ENCODE measurements at places on chromosomes 13 and 19.

DNA sequence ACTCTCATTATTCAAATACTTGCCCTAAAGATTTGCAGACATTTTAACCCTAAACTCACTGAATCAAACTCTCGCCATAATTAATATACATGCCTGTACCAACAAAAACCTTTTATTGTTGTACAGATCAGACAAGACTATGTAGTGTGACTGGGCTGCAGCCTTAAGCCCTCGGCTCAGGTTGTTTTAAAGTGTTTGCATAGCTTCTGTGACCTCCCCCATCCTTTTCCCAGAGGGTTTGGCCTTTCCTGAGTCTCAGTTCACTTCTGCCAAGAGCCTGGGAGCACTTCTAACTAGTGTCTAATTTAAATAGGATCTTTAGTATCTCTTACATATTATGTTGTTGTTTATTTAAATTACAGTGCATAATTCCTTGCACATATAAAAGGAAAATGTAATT, 158.2 kb downstream of the HS6ST3 start:
- no peak for DNase-seq

DNA sequence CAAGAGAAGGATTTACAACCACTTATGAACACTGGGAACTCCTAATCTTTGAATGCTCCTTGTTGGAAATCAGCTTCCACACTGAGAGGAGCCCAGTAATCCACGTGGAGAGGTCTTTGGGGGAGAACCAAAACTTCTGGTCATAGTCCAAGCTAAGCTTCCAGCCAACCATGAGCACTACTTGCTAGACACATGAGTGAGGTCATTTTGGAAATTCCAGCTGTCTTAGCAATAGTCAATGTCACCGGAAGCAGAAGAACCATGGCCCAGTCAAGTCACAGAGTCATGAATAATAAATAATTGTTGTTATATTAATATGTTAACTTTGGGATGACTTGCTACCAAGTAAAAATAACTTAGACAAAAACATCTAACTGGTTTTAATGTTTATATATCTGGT, 324.9 kb upstream of the SGCG start:
- DNase-seq, result no peak

DNA sequence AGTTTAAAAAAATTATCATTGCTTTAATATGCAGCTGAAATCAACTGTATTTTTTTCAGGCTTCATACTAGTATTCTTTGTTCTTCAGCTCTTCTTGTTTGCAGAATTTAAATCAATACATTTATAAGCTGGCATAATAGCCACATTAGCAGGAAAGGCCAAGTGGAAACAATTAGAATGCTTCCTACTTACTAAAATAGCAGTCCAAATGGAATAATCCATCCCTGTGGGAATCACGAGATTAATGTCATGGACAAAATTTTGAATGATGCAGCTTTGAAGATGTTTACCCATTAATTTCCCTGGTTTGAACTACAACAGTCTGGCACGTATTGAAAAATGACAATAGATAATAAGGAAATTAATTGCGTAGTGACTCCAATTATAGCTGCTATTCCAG, 2650.8 kb downstream of the PCDH9 start:
- DNase-seq, result no peak

- no peak for DNase-seq
Measured at GRCh38 chr13:51298812-51299211, 40.7 kb upstream of the SERPINE3 start.

- DNase-seq, result no peak
Measured at GRCh38 chr13:111904701-111905608, 162.0 kb upstream of the SOX1 start.

GRCh38 chr19:35608251-35608650, 4.3 kb upstream of the HAUS5 start:
- DNase-seq, result no peak

GRCh38 chr19:17135001-17135853, 59.6 kb downstream of the MYO9B start:
- no peak for DNase-seq

DNA sequence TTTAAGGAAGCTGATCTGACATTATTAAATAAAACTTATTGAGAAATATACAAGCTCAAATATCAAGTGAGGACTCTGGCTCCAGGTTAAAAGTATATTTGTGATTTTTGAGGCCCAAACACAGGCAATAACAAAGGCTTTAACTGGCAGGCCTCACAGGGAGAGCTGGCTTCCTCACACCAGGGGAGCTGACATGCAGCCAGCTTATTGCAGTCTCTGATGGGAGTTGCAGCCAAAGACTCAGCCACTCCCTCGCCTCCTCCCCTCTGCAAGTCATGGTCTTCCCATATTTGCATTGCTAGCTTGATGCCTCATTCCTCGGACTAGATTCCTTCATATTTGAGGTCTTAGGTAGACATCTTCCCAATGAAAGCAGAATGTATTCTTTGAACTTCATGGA, 647.1 kb upstream of the SLITRK6 start:
- no peak for DNase-seq

GRCh38 chr13:91644806-91645205, 246.4 kb downstream of the GPC5 start:
- no peak for DNase-seq

DNA sequence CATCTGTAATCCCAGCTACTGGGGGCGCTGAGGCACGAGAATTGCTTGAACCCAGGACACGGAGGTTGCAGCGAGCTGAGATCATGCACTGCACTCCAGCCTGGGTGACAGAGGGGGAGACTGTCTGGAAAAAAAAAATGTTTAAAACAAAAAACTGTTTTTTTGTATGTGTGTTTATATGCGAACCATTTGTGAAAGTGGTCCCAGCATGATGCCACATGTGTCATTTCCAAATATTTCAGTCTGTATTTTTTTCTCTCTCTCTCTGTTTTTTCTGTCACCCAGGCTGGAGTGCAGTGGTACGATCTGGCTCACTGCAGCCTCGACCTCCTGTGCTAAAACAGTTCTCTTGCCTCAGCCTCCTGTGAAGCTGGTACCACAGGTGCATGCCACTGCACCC, 37.4 kb downstream of the SAE1 start:
- no peak for DNase-seq

DNA sequence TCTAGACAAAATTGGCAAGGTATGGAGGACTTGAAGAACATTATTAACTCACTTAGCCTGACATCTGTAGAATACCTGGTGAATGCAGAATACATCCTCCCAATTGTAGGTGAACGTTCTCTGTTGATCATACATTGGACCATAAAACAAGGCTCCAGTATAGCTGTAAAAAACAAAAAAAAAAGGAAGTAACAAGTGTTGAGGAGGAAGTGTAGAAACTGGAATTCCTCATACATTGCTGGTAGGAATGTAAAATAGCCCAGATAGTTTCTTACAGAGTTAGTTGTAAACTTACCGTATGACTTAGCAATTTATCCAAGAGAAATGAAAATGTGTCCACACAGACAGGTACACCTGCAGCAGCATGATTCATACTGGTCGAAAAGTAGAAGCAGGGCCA, 44.8 kb downstream of the TSSK6 start:
- DNase-seq, result no peak

- no peak for DNase-seq
Measured at GRCh38 chr13:95508996-95509395, 43.5 kb upstream of the CLDN10 start.

DNA sequence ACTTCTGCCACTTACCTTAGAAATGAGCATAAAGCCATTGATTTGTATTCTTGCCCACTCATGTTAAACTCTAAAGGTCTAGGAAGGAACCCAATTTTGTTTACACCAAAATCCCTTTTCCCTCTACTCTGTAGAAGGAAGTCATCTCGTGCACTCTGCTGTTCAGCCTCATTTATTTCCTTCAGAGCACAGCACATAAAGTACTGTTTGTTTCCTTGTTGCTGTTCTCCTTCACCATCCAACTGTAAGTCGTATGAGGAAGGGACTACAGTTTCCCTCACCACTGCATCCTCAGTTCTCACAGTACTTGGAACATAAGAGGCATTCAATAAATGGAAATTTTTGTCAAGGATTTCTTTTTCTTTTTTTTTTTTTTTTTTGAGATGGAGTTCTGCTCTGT, 24.6 kb downstream of the CDADC1 start:
- no peak for DNase-seq

DNA sequence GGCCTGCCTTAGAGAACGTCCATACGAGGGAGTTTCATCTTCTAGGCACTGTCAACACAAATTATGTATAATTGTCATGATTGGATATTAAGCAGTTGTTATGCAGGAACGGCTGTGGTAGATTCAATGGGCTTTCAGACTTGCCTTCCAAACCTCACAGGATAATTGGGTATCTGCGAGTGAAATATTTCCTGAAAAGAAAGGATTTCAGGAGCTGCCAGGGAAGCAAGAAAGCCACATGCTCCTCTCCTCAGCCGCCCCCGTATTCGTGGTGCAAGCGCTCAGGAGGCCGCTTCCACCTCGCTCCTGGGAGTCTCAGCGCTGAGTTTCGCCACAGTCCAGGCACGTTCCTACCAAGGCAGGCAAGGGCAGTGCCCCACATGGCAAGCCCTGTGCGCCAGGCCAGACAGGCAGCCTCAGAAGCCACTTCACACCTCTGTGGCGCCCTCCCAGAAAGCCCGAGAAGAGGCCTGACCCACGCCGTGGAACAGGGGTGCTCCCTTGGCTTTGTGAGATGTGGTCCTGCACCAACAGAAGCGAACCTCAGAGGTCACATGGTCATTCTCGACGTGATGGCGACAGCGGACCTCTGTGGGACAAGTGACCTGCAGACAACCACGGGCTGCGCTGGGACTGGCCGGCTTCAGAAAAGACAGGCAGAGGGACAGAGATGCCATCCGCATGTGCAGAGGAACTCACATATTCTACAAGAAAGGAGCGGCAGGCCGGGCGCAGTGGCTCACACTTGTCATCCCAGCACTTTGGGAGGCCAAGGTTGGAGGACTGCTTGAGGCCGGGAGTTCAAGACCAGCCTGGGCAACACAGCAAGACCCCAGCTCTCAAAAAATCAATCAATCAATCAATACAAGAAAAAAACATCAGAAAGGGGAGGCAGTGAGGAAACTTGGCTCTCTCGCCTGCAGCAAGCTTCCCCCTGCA, 41.4 kb downstream of the CEBPG start:
- DNase-seq, result no peak

DNA sequence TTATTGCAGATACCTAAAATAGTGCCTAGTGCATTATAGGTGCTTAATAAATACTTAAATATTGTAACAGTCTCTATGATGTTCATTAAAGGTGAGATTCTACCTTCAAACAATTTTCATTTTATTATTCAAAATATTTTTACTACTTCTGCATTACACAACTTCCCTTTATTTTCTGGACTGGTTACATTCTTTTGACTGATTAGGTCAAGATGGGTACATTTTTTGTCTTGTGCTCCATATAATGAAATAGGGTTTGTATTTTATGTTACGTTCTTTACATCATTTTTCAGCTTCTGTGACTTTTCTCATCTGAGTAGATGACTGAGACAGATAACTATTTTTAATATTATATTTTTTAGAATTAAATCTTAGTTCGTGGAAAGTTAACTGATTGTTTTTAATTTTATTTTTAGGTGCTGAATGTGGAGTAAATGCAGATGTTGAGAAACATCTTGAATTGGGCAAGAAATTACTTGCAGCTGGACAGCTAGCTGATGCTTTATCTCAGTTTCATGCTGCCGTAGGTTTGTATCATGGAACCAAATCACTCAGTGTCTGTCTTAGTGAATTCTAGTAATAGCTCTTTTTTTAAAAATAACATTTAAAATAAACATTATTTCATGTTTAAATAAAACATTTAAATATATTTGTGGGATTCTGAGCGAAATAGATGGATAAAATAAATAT, 32.0 kb downstream of the DNAJC3 start:
- no peak for DNase-seq

DNA sequence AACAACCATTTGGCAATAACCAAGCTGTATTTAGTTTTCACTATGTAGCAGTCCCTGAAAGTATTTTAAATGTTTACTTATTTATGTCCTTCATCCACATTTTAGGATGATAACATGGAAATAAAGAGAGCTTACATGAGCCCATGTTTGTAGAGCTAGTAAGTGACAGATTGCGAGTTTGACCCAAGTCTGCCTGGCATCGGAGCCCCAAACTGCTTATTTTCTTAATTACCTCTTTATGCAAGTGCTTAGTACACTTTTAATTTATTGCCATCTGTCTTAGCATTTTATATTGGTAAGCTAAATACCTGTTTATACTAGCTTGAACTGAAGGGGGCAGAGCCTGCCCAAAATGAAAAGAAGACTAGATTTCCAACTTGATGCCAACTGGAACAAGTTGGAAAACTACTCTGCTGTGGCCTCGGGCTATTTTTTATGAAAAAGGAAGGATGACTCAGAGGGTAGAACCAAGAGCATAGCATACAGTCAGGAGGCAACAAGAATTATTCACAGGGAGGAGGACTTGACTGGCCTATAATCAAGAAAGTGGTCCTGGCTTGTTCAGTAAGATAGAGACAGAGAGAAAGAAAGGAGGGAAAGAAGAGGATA, 150.2 kb downstream of the NDFIP2 start:
- DNase-seq, result no peak
